ENCODE measurements at places on chromosomes 13 and 19.

DNA sequence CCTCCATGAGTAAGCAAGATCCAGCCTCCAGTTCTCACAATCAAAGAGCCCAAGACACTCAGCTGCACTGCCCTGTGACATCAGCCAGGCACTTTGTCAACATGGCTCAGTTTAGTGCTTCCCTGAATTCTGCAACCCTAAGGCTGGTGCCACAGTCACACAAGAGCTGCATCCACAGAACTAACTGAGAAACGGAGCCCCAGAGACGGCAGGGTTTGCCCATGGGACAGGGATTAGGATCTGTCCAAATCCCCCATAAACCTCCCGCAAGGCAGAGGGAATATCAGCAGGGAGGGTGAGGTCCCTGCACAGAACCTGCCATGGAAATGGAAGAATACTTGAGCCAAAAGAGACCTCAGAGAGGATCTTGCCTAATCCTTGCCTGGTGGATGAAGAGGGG, 70.4 kb upstream of the UQCRFS1 start:
- DNase-seq: no peak

- no peak for DNase-seq
These were observed 53.0 kb downstream of the PEPD start for GRCh38 chr19:33468361-33469170.

GRCh38 chr13:75285310-75285709, 196.7 kb downstream of the TBC1D4 start:
- DNase-seq: no peak

DNA sequence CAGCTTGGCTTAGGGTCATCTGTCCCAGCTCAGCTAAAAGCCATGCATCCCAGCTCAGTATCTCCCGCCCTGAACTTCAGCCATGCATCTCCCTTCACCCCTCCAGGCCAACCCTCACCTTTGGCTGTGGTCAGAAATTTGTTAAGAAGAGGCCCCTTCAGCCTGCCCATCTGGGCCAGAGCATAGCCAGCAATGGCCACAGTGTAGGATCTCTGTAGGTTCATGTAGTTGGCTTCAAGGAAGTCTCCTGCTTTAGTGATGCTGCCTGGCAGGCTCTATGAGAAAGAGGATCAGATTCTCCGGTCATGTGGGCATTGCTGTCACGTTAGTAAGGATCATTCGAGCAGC, 16.6 kb upstream of the TNFSF14 start:
- no peak for DNase-seq

- DNase-seq: no peak
These were observed 659 bp upstream of the PAFAH1B3 start for GRCh38 chr19:42303101-42303464.

GRCh38 chr19:10003271-10003670, 7.0 kb downstream of the COL5A3 start:
- DNase-seq: no peak

GRCh38 chr19:18441804-18442788, 4.2 kb upstream of the ISYNA1 start:
- DNase-seq: no peak

DNA sequence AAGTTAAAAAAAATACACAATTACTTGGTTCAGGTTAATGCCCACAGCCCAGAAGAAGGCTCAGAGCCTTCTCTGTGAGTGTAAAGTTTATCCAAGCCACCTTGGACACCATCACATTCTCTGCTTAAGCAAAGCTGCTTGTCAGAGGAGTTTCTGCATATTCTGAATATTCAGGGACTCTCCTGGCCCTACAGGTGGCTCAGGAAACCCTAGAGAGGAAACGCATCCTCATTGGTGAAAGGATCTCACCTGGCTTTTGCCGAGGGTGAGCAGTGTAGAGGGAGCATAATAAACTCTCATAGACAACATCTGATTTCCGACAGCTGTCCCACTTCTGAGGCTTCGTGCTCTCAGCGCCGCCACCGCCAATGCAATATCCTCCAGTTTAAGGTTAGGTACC, 239.9 kb upstream of the TSHZ3 start:
- DNase-seq: no peak

- DNase-seq: no peak
These were observed 54.1 kb downstream of the SLC7A1 start for GRCh38 chr13:29541400-29541799.

DNA sequence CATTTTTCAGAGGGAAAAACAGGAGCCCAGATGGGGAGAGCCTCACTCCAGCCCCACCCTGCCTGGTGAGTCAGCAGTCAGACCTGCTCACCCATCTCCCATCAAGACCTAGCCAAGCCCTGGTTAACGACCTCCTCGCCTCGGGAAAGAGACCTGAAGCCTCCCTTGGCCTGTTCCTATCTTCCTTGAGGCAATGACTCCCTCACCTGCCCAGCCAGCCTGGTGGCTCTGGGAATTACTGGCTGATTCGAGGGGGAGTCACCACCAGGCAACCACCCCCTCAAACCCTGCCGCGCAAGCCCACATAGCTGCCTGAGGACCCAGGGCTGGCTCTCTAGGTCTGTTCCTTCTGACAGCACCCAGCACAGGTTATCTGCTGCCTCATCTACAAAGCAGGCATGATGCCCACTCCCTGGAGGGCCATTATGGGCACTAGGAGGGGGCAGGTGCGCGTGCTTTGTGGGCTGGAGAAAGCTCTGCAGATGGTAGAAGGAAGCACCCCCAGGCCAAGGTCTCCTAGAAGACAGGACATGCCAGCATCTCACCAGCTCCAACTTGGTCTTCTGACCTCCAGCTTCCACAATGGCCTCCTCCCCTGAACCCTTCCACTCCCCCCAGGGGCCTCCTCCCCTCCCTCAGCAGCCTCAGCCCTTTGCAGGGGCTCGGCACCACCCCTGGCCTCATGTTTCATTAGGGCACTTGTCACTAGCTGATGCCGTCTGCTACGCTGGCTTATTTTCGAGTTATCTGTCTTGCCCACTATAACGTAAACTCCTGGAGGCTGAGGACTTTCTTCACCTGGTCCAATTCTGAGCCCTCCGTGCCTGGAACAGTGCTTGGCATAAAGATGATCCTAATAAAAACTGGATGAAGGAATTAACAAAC, 10.4 kb downstream of the DEDD2 start:
- DNase-seq: no peak

DNA sequence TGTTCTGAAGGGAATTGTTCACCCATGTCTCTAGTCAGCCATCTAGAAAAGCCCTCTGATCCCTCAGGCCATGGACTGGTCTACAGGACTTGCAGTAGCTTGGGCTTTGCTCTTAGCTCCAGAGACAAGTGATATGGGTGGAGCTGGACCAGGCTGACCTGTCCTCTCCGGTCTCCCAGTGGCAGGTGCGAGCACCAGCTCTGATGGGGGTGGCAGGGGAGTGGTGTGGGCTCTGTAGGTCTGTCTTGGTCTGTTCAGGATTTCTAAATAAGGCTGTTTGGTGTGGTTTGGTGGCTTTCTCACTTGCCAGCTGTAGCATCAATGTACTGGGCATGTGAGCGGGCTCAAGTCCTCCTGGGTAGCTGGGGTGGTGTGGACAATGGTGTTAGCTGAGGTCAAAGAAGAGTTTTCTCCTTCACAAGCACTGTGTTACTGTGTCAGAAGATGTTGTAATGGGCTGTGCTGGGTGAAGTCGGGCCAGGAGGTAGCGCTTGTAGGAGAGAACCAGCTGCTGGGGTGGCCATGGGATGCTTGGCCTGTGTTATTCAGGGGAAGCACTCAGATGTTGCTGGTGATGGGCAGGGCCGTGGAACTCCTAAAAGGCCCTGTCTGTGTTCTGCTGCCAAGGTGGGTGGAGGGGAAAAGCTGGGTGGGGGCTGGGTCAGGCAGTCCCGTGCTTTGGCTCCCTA, 16.9 kb downstream of the GPC6 start:
- no peak for DNase-seq

DNA sequence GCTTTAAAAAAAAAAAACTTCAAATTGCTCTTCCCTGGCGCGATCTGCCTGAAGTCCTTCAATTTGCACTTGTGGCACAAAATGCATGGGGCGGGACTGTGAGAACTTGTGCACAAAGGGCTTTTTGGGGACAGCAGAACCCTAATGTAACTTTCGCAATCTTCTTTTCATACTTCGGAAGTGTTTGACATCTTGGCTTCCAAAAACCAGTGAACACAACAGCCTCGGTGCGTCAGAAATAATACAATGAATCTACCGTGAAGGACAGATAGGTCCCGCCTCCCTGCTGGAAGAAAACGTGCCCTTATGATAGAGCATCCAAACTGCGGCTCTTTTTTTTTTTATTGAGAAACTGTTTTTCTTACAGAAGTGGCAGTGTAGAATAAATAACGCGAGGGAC, 36.6 kb downstream of the KLF2 start:
- no peak for DNase-seq

- no peak for DNase-seq
These were observed 1.6 kb downstream of the MYH14 start for GRCh38 chr19:50204811-50205675.

DNA sequence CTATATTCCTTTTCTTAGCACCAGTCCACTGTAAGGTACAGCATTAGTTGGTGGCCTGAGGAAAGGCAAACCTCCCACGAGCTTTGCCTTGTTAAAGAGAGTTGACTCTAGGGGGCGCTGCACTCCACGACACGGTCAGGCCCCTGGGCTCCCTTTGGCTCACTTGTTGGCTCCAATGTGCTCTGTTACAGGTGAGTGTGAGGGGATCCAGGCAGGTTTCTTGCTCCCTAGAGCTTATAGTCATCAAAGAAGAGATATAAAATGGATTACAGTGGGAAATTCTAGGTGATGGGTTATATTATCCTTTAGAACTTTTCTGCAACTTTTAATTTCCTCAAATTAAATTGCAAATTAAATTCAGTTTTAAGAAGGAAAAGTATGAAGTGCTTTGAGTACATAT, 3.7 kb downstream of the WDR87 start:
- DNase-seq: peak; percentile 16

DNA sequence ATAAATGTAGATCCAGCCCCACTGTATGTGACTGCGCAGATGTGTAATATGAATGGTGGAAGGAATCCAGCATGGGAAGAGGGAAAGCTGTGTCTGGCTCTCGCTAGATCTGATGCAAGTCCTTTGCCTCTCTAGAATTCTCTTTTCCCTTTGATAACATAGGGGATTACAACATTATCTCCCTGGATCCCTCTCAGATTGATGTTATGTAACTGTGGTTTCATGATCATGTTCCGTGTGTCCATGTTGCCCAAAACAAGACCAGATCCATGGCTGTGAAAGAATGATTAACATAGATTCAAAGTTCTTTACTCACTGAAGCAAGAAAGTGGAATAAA, 184.0 kb upstream of the UBL3 start:
- DNase-seq: peak; percentile 79

- no peak for DNase-seq
These were observed 105.0 kb downstream of the STK24 start for GRCh38 chr13:98471934-98472333.

- no peak for DNase-seq
These were observed 17.7 kb upstream of the PTPRS start for GRCh38 chr19:5358173-5358800.

GRCh38 chr19:32647361-32647760, 27.6 kb downstream of the ANKRD27 start:
- DNase-seq: no peak

GRCh38 chr19:6260376-6260775, 19.4 kb downstream of the MLLT1 start:
- no peak for DNase-seq

DNA sequence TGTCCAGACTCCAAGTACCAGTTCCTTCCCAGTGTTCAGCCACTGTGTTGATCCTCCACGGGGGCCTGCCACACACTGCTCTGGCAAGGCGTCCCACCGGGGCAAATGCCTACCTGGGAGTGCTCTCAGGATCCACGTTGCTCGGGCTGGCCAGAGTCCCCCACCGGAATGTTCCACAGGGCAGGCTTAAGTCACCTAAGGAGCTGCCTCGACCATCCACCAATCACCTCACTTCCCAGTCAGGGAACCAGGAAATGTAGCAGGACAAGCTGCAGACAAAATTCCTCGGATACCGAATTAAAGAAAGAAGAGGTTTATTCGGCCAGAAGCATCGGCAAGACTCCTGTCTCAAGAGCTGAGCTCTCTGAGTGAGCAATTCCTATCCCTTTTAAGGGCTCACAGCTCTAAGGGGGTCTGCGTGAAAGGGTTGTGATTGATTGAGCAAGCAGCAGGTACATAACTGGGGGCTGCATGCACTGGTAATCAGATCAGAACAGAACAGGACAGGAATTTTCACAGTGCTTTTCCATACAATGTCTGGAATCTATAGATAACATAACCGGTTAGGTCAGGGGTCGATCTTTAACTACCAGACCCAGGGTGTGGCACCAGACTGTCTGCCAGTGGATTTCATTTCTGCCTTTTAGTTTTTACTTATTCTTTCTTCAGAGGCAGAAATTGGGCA, 56.9 kb upstream of the EDNRB start:
- no peak for DNase-seq

DNA sequence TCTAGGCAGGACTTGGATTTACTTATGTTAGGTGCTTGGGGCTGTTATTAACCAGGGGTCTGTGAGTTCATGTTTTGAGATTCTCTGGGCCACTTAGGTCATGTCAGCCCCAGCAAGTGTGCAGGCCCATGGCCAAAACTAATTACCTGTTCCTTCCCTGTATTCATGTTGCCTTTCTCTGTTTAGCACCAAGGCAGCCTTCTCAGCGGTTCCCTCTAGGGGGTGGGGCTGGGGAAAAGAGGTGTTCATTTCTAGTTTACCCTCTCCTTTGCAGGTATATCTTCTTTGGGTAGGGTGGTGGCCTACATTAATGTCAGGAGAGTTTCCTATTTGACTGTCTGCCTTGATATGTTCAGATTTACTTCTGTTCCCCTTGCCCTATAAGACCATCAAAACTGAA, 61.7 kb downstream of the PDS5B start:
- DNase-seq: no peak

GRCh38 chr13:33640832-33641231, 177.1 kb upstream of the RFC3 start:
- no peak for DNase-seq

GRCh38 chr19:30263830-30264381, 108.3 kb upstream of the ZNF536 start:
- DNase-seq: no peak

DNA sequence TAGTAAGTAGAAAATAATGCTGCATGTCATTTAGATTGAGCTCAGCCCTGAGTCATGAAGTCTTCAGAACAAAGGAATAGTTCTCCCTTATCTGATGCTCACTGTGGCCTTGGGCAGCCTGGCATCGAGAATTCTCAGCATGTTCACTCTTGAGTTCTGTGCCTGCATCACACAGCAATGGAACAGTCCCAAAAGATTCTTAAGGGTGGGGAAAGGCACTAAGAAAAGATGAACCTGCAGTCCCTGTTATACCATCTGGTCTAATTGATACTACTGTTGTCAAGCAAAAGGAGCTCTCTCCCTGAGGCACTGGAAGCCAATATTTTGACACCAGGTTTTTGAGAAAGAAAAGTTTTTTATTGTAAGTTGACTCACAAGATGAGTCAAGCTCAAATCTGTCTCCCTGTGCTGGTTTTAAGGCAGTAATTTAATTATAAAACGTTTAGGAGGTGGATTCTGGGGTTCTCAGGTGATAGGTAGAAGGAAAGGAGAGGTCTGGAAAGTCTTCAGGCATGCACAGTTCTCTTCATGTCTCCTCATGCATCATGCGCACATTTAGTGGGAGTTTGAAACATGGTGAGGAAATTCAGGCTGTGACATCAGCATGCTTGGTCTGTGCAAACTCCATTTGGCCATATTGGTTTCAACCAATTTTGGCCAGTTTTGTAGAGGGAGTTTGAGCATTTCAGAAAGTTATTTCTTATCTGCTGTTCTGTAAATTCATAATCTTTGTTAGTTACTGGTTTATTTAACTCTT, 38.1 kb upstream of the ZNF766 start:
- no peak for DNase-seq
